ENCODE measurements at places on chromosomes 5 and 9.

GRCh38 chr9:86751207-86751606 is 196.1 kb downstream of the GAS1 start:
- DNase-seq = no peak

GRCh38 chr5:133928587-133929393 is 39.6 kb downstream of the C5orf15 start:
- no peak for DNase-seq

- DNase-seq = no peak
Measured at GRCh38 chr9:89204801-89205200, 26.2 kb upstream of the SHC3 start.

GRCh38 chr9:629146-629545 is 212.4 kb upstream of the DMRT1 start:
- no peak for DNase-seq

DNA sequence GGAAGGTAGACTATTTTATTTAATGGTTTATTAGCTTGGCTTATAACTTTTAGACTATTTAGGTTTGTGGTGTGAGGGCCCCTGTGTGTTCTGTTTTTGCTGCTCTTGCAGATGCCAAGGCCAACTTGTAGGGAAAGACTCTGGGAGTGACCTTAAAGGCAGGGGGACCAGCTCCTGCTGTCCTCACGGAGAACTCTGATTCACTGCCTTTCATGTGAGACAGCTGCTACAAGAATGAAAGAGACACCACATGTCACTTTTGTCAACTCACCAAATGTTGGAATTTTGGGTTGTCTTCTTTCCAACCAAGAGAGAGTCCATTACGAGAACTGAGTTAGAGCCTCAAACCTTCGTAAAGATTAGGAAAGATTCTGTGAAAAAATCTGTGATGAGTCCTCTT is 258.3 kb upstream of the ADAMTSL1 start:
- DNase-seq = no peak

DNA sequence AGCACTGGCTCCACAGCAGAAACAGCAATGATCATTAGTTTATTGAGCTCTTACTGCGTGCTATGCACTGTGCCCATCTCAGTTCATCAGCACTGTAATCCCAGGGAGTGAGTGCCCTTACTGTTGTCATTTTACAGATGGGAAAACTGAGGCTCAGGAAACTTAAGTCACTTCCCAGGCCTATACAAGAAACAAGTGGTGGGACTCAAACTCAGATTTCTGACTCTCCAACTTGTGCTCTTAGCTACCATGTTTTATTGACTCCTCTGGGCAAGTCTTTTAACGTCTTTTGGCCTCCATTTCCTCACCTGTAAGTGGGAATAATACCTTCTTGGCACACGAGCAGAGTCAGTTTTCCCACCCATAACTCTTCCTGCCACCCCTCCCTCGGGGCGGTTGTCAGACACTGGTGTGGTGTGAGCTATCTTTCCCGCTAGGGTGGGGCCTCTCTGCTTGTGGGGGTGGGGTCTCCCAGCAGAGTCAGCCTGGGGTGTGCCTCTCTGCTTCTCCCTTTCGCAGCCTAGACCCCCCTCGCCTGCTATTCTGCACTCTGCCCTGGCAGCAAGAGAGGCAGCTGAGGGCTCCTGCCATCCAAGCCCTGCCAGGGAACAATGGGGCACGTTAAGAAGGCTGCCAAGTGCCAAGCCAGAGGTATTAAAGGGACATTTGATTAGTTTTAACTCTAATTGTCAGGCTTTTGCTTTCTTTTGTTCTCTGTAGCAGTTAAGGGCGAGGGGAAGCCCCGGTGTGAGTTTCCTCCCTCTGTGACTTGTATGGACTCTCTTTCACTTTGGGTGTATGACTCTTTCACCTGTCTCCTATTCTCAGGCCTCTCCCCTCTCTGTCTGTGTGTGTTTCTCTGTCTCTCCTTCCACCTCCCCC is 12.1 kb downstream of the GALNT10 start:
- peak; percentile 39 for DNase-seq

GRCh38 chr5:126003309-126003708 is 419.9 kb upstream of the GRAMD2B start:
- no peak for DNase-seq

- no peak for DNase-seq
Measured at GRCh38 chr9:98081477-98082219, 25.1 kb downstream of the NANS start.

- DNase-seq = no peak
Measured at GRCh38 chr5:37712750-37713149, 127.1 kb downstream of the GDNF start.

DNA sequence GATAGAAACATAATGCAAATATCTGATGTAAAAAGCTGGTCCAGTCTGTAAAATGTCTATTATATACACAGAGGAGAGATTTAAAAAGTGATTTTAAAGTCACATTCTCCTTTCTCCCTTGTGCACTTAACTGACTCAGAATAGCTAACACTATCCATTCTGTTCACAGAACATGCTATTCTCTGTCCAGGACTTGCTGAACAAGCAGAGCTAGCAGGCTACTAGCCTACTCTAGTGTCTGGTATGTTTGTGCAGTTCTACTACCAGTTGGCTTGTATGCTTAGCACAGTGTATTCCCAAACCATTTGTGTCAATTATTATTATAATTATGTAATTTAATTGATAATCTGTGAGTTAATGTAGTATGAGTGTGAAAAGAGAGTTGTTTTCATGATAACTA is 161.7 kb upstream of the NUDT12 start:
- no peak for DNase-seq

- no peak for DNase-seq
Measured at GRCh38 chr9:14640967-14641366, 52.3 kb downstream of the ZDHHC21 start.

GRCh38 chr5:157857816-157858526 is 974 bp downstream of the CLINT1 start:
- DNase-seq = no peak

DNA sequence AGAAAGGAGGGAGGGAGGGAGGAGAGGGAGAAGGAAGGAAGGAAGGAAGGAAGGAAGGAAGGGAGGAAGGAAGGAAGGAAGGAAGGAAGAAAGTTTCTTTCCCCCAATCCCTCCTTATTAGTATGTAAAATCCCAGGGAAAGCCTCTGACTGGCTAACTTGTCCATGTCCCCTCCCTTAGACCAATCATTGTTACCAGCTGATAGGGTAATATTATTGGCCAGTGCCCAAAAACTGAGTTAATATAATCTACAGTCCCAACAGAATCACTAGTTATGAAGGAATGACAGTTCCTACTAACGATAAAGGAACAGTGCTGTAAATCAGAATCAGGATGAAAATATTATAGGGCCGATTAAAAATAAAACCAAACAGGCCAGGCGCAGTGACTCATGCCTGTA is 53.6 kb upstream of the CCNG1 start:
- DNase-seq = no peak

GRCh38 chr5:84290161-84290560 is 94.5 kb downstream of the EDIL3 start:
- DNase-seq = no peak

GRCh38 chr5:124634228-124634739 is 112.2 kb downstream of the ZNF608 start:
- no peak for DNase-seq

GRCh38 chr9:88258024-88258423 is 119.7 kb upstream of the SPATA31C2 start:
- no peak for DNase-seq

- DNase-seq = no peak
Measured at GRCh38 chr5:116365006-116365496, 209.6 kb downstream of the SEMA6A start.

- no peak for DNase-seq
Measured at GRCh38 chr9:108016446-108016845, 526.9 kb upstream of the KLF4 start.

- no peak for DNase-seq
Measured at GRCh38 chr9:120308495-120308894, 271.5 kb downstream of the CDK5RAP2 start.

- DNase-seq = no peak
Measured at GRCh38 chr9:135584934-135585333, 23.4 kb downstream of the PAEP start.

DNA sequence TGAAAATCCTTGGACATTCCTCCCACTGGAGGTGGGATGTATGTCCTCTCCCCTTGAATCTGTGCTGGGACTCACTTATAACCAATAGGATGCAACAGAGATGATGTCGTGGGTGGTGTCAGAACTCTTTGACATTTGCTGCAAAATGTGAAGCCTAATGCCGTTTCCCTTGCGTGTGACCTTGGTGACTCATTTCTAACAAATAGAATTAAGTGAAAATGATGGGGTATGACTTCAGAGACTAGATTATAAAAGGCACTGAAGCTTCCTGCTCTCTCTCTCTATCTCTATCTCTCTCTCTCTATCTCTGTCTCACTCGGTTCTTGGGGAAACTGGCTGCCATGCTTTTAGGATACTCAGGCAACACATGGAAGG is 126.1 kb upstream of the STC2 start:
- DNase-seq = no peak

- DNase-seq = no peak
Measured at GRCh38 chr5:144395704-144396103, 225.0 kb downstream of the KCTD16 start.

- DNase-seq = no peak
Measured at GRCh38 chr5:59543821-59544442, 349.6 kb downstream of the PDE4D start.

DNA sequence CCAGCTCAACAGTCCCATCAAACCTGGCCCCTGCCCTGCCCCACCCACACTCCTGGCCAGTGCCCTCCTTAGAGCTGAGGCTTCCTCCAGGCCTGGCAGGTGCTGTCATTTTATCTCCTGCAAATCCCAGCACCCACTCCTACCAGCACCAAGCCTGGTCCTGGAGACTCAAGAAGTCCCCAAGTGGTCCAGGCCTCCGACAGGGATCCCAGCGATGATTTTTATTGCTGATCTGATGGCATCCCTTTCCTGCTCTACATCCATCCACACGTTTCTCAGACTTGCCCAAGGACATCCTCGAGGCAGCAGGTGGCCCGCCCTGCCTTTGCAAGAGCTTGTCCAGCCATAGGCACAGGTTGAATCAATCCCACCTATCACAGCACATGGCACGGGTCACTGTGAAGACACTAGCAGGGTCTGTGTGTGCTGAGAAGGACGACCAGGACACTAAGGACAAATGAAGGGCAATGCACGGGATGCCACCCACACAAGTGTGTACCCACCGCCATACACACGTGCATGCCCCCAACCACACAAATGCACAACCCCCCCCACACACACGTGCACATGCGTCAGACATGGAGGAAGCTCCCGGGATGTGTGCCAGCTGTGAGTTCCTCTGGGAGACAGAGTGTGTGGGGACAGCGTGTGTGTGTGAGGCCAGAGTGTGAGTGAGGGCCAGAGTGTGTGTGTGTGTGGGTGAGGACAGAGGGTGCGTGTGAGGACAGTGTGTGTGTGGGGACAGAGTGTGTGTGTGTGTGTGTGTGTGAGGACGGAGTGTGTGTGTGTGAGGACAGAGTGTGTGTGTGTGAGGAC is 62.4 kb upstream of the UBAC1 start:
- no peak for DNase-seq

Measured in GM12891 (cell line).